ENCODE measurements at places on chromosomes 7 and 10.

GRCh38 chr10:125231116-125231812 lies 70.9 kb upstream of the CTBP2 start:
- DNase-seq: no peak

DNA sequence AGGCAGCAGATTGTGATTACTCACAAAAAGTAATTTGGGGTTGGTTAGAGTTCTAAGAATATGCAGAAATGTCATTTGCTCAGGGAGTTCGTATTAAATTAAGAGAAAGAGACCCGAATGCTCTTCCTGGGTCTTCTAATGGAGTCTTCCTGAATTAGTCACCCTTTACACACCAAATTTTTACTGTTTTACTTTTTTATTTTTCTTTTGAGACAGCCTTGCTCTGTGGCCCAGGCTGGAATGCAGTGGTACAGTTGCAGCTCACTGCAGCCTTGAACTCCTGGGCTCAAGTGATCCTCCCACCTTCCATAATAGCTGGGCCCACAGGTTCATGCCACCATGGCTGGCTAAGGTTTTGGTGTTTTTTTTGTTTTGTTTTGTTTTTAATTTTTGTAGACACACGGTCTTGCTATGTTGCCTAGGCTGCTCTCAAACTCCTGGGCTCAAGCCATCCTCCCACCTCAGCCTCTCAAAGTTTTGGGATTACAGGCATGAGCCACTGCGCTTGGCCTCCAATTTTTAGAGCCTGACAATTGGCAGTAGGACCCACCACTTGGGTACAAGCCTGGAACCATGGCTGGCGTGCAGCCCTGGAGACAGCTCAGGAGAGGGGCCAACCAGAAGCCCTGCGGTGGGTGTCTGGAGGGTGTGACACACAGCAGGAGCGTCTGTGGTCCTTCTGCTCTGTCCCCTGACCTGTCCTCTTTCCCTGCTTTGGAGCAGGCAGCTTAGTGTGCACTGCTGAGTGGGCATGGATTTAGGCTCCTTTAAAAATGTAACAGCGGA lies 16.4 kb upstream of the BHLHA15 start:
- no peak for DNase-seq

GRCh38 chr7:28649189-28649588 lies 236.9 kb downstream of the CREB5 start:
- DNase-seq: no peak

- DNase-seq: no peak
Observed at GRCh38 chr7:100035876-100036275, 13.7 kb upstream of the ZSCAN21 start.

DNA sequence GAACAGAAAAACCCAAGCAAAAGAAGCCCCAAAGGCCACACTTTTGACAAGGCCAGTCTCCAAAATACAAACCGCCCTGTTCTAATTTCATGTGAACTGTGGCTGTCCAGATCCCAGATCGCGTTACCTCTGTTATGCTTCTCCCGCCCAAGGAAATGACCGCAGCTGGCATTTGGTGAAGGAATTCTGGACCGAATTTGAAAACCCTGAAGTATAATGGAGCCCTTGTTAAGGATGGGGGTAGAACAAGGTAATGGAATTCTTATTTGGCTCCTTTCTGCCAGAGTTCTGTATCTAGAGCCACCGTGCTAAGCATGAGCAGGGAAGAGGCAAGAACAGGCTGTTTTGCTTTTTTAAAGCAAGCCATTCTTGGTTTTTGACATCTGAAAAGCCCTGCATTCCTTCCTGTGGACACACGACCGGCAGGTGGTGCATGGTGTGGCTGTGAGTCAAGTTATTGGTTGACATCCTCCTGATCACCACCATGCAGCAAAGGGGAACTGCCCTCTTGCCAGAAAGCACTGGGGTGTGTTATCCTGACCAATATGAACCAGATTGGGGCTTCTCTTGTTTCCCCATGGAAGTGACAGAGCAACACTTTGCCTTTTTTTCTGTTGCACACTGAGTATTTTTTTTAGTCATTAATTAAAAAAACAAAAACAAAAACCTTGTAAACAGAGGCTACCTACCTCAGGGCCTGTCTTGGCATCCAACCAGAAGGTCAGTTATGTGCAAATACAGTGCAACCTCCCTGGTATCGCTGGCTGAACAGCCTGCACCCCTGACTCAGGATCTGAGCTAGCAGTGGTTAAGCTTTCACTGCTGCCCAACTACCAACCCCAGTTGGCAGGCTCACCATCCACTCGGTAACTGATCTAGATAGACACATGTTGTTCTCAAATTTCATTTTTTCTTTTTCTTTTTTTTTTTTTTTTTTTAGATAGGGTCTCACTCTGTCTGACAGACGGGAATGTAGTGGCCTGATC lies 14.2 kb downstream of the UCMA start:
- no peak for DNase-seq

DNA sequence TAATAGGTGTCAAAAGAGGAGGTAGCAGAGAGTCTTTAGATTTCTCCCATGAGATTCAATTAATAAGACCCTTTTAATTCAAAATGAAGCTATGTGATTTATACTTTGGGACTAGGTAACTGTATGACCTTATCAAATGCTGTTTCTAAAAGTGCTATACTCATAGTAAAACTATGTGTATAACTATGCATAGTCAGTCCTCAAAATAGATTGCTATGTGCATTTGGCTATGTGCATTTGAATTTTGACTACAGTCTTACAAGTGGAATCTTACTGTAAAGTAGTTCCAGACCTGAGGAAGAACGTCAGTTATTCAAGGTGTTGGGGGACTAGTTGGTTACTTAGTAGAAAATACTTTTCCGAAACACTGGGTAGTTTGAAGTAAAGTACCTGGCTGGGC lies 36.9 kb downstream of the ADD3 start:
- DNase-seq: no peak

GRCh38 chr7:101859411-101860106 lies 42.1 kb downstream of the CUX1 start:
- no peak for DNase-seq

DNA sequence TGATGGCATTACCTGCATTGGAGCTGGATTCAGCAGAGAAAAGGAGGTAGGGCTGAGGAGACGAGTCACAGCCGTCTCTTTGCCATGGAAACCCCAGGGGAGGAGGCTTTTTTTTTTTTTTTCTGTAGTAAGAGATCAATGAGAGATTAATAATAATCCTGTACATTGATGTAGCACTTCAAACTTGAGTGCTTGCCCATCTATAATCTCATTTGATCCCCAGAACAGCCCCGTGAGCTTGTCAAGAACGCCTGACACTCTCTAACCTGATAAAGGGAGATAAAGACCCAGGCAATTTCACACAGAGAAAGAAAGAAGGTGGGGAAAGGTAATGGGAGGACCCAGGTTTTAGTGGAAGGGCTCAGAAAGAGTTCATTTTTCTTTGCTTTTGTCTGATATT lies 195.2 kb upstream of the FOXK1 start:
- no peak for DNase-seq

- DNase-seq: no peak
Observed at GRCh38 chr7:98151884-98152283, 45.2 kb downstream of the LMTK2 start.

DNA sequence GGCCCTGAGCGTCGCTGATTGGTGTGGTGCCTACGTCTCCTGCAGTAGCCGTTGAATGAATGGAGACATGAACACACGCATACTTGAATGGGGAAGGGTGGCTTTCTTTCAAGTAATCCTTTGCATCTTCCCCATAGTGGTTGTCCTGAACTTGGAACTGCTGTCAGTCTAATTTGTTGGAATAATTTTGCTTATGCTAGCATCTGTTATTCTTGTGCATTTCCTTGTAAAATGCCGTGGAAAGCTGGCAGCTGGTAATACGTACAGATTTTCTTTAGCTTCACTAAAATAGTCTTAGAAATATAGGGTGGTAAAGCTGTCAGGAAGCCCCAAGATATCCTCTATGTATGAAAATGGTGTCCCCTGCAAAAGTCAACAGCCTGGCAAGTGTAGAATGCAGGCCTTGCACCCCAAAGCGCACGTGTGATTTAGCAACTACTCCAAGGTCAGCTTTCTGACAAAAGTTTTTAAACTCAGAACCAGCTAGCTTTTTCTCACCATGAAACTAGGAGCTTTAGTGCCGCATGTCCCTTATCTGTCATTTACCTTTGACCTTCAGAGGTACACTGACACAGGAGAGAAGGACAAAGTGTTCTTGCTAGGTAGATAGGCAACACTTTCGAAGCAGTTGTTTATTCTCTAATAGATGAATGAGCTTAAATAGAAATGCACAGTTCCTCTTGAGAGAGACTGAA lies 70.8 kb downstream of the RBM33 start:
- DNase-seq: no peak

DNA sequence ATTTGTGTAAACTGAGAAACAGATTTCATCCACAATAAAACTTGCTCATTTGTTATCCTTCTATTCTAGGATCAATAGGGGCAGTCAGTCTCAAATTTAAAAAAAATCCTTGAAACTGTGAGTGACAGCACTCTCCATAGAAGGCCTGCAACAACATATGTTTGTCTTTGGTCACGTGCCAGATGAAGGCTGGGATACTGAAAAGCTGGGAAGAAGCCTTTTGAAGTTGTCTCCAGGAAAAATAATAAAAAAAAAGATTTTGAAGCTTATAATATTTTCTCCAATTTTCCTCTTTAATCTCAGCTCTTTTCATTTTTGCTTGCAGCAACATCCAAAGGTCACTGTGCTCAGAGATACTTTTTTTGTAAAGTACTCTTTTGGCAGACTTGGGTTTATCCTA lies 128.6 kb upstream of the SLC26A5 start:
- no peak for DNase-seq

GRCh38 chr10:89471110-89471809 lies 56.9 kb downstream of the IFIT5 start:
- no peak for DNase-seq

- DNase-seq: no peak
Observed at GRCh38 chr10:133353202-133353959, 4.4 kb downstream of the FUOM start.

DNA sequence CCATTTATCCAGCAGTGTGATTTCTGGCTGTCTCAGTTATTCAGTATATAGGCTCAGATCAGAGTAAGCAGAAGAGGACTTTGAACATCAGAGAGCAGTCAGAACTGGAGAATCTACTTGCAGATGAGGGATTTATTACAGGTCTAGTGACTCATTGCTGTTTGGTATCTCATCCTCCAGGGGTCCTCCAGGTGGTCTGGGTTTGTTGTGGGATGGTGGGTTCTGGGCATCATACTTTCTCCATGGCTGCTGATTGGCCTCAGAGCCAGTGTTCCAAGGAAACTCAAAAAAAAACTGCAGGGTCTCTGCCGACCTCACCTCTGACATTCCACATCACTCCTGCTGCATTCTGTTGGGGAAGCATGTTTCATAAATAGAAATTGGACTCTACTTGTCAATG lies 214.8 kb downstream of the CNTNAP2 start:
- no peak for DNase-seq

- no peak for DNase-seq
Observed at GRCh38 chr10:52332815-52333214, 18.7 kb downstream of the DKK1 start.

DNA sequence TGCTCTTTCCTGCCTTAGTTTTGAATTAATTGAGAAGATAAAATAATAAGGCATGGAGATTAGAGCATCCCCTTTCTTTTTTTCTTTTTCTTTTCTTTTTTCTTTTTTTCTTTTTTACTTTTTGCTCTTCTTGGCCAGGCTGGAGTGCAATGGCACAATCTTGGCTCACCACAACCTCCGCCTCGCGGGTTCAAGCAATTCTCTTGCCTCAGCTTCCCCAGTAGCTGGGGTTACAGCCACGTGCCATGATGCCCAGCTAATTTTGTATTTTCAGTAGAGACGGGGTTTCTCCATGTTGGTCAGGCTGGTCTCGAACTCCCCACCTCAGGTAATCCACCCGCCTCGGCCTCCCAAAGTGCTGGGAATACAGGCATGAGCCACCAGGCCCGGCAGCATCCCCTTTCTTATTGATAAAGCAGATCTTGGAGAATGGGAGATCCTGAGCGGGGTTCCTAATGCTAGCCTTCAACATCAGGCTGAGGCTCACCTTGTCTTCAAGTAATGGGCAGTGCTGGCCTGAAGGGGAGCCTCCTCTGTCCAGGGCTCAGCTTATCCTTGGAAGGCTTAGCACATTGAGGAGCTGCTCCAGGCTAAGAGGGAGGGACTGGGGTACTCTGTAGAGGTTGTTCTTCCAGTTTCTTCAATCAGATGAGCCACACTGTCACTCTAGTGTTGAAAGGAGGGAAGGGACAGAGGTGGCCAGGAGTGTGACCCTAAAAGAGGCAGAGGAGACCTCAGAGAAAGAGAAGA lies 27.9 kb downstream of the GSTO2 start:
- no peak for DNase-seq

GRCh38 chr7:7134046-7134445 lies 48.3 kb upstream of the C1GALT1 start:
- DNase-seq: no peak

- no peak for DNase-seq
Observed at GRCh38 chr10:61779950-61780659, 117.4 kb downstream of the CABCOCO1 start.

- no peak for DNase-seq
Observed at GRCh38 chr10:117761695-117762094, 219.1 kb downstream of the EMX2 start.

DNA sequence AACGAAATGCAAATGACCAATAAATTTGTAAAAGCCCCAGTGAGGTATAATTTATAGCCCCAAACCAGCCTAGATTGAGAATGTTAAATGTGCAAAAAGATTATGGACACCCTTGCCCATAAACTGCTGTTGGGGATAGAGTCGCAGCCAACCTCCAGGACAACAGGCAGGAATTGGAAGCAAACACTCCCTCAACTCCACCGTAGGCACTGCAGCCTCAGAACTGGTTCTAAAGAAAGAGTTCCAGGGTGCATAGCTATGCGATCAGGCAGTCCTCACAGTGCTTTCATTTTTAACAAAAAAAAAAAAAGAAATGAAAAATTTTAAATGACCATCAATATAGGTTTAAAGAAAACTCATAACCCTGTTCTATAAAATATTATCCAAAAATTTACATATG lies 86.2 kb downstream of the CXCL12 start:
- no peak for DNase-seq

DNA sequence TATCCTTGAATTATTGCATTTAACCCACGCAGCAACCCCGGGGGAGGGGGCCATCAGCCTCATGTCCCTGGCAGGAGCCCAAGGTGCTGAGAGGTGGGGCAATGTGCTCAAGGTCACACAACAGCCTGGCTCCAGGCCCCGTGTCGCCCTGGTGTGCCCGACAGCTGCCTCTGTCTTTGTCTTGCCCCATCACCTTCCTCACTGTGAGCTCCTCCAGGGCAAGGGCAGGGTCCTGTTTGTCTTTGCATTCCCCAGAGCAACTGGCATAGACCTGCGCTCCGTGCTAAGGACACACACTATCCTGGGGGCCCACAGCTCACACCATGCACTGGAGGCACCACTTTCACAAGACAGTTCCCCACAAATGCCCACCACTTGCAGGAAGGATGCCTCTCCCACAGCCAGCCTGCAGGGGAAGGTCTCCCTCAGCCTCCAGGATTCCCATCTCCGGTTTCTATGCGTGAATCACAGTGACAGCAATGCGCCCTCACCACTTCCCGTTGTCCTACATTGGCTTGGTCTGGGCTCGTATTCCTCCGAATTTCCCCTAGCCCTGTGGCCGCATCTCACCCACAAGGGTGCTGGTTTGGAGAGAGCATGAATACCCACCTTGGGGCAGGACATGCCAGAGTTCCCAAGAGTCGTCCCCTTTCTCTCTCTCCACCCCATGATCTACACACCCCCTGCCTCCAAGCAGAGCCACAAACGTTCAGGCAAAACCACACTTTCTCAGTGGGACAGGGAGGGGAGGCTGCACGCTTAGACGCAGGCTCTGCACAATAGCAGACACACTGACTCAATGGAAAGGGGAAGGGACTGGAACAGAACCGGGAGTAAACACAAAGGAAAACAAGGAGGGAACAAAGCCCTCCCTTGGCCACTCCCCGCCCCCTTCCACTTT lies 10.3 kb downstream of the ITPRIP start:
- DNase-seq: no peak

GRCh38 chr10:93404048-93404354 lies 78.1 kb downstream of the MYOF start:
- no peak for DNase-seq
